ENCODE measurements at places on chromosomes 2 and 18.

DNA sequence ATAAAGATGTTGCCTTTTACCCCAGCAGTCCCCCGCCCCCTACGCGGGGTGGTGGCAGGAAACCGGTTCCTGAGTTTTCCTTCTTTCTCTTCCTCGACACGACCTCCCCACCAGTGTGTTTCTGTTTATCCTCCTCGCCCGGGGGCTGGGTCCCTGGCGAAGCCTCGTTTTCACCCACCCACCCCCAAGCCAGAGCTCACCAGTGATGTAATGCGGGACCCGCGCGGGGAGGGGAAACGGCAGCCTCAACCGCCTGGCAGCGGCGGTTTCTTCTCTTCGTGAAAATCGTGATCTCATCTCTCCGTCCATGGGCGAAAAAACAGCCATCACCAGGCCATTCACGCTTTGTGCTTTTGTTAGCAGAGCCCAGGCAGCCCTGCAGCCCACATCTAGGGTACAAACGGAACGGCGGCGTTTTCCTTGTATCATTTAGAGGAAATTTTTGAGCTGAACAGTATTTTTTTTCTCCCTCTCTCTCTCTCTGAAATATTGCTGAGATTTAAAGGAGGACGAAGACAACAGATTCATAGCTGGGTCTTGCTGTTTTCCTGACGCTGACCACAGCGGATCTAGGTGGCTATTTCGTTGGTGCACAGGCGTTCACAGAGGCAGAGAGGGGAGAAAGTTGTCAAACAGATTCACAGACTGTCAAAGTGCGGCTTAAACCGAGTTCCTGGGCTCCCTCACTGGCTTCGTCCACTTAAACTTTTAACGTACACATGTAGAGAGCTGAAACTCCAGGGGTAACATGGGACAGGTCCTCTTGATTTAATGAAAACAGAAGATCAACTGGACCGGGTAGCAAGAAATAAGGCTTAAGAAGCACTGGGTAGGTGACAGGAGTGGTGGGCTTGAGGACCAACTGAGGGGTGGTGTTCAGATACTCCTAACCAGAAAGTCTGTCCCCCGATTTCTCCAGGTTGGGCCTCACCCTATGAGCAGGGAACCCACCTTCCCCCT is 21.9 kb upstream of the PAX3 start:
- peak; percentile 32 for DNase-seq

DNA sequence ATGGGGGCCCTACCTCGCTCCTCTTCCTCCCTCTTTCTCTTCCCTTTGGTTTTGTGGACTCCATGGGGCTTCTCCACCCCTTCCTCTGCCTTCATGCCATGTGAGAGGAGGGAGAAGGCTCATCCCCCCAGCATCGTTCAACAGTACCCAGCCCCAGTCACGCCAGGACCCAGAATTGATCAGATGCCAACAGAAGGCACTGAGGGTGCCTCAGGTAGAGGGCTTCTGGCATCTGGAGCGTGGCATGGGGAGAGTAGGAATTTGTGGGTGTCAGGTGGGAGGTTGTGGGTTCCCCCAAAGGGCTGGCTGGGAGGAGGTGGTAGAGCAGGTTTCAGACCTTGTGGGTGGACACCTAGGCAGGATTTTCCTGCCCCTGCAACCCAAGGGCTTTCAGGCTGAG is 122.0 kb downstream of the TWIST2 start:
- DNase-seq = no peak

GRCh38 chr2:47234456-47234855 is 79.3 kb upstream of the STPG4 start:
- DNase-seq = no peak

DNA sequence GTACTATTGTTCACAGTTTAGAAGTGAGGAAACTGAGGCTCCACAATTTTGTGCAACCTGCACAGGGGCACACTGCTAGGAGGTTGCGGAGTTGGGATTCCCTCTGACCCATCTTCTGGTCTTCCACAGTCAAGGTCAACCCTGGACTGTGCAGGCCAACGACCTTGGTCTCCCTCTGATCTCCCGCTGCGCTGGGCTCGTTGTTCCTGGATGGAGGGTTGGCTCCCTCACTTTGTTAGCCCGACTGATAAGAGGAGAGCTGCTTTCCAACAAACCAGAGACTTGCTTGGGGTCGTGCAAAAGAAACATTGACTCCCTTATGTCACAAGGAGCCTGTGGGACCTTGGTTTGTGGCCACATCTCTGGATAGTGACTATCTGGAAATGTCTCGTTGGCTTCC is 187.6 kb downstream of the MYCN start:
- no peak for DNase-seq

DNA sequence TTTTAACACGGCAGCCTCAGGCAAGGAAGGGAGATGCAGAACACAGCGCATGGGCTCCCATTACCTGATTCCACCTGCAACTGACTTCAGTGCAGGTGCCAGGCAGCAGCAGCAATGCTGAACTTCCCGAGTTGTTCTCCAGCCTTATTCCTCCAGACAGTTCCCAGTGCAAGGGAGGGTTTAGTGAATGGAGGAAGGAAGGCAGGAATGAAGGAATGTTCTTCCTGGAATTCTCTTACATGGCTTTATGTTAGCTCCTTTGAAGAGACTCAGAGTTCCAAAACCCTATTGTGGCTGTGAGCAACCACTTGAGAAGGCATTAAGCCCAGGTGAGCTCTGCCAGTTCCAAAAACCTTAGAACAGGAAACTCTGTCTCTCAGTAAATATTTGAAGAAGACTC is 45.5 kb downstream of the SERPINB7 start:
- peak; percentile 61 for DNase-seq

- DNase-seq = no peak
Measured at GRCh38 chr18:62258616-62259015, 66.5 kb upstream of the TNFRSF11A start.

- DNase-seq = no peak
Measured at GRCh38 chr2:169189132-169189531, 119.8 kb downstream of the DHRS9 start.

- no peak for DNase-seq
Measured at GRCh38 chr2:11949732-11950523, 203.5 kb downstream of the LPIN1 start.

DNA sequence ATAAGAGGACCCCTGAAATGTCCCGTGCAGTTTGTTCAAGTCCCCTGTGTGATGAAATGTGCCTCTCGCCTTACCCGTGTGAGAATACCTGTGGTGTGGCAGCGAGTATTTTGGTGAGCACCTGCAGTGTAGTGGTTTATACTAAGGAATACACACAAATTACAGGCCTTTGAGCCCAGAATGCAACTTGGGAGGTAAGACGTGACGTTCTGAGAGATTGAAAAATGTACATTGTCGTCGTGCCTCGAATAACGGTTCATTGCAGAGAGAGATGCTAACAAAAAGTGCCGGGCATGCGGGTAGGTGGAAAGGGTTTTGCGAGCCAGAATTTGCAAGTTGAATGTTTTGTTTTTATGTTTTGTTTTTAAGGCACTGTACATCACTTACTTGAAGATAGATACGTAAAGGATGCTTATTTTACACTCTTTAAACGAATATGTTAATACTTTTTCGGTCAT is 867 bp downstream of the RBBP8 start:
- no peak for DNase-seq

GRCh38 chr2:65700720-65701119 is 268.3 kb upstream of the SPRED2 start:
- no peak for DNase-seq

- no peak for DNase-seq
Measured at GRCh38 chr2:106269591-106270291, 75.6 kb upstream of the UXS1 start.

GRCh38 chr18:53971331-53971730 is 253.1 kb downstream of the MBD2 start:
- peak; percentile 19 for DNase-seq

- peak; percentile 49 for DNase-seq
Measured at GRCh38 chr18:36633961-36634412, 194.8 kb downstream of the TPGS2 start.

DNA sequence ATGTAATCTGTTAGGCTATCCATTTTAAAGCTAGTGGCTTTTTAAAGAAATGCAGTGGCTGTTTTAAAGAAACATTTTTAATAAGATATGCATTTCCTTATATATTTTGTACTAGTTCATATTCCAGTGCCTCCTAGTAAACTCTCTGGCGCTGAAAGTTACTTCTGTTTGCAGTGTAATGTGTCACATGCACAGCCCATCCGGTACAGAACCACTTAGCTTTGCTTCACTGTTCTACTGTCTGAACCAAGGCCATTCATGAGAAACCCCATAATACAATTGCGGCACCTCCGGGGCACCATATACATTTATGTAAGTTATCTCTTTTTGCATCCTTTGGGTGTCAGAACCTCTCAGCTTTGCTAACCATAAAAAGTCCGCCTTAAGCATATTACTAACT is 114.6 kb upstream of the KCTD1 start:
- no peak for DNase-seq

- peak; percentile 35 for DNase-seq
Measured at GRCh38 chr2:56713978-56714377, 530.2 kb downstream of the CCDC85A start.

DNA sequence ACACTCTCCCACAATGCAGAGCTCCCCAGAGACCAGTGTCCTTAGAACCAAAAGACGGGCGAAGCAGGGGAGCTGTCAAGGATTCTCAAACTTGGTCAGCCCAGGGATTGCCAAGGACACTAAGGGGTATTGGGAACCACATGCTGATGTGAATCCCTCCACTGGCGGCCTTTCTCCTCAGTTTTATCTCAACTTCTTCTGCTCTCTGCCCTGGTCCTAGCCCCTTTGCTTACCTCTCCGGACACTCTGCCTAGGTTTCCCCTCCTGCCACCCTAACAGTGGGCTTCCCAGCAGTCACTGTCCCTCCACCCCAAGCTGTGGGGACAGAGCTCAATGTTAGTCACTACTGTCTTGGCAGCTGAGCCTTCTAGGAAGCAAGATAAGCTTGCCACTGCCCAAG is 61.1 kb downstream of the POLR1A start:
- no peak for DNase-seq

GRCh38 chr18:8745355-8746014 is 40.1 kb downstream of the MTCL1 start:
- peak; percentile 85 for DNase-seq

GRCh38 chr2:136255648-136256461 is 137.9 kb upstream of the CXCR4 start:
- no peak for DNase-seq

DNA sequence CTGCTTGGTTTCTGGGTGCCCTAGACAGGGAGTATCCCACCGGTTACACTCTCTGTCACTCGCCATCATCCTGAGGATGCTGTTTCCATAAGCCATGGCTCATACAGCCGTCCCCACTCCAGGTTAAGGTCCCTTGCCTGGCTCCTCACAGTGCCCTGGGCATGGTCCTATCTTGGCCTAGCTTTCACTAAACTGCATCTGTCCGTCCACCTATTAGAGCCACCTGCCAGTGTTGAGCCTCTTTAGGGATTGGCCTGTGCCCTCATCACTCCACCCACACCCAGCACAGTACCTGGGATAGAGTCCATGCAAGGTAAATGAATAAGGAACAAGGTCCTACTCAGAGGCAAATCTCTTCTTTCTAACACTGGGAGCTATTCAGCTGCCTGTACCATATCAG is 320.1 kb downstream of the GBX2 start:
- DNase-seq = no peak

DNA sequence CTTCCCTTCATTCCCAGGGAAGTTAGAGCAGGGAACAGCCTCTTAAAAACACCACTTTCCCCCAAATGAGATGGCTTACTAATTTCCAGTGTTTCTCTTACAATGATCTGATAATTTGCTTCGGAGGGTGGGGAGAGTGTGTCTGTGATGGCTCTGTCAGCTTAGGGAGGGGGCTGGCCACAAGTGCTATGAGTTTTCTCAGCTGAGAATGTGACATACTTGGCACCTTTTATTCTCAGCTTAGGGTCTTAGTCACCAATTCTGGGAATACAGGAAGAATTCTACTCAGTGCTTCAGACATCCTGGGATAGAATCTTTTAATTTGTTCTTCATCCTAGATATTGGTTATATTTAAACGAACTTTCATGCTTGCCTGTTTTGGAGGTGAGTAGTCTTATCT is 64.4 kb downstream of the AOX1 start:
- no peak for DNase-seq

- DNase-seq = peak; percentile 88
Measured at GRCh38 chr2:29123617-29124349, 8.6 kb downstream of the CLIP4 start.

- DNase-seq = no peak
Measured at GRCh38 chr2:83342860-83343329, 1116.2 kb downstream of the SUCLG1 start.

GRCh38 chr2:187470698-187471097 is 22.6 kb upstream of the CALCRL start:
- no peak for DNase-seq

- no peak for DNase-seq
Measured at GRCh38 chr2:160110674-160111239, 48.3 kb upstream of the PLA2R1 start.

DNA sequence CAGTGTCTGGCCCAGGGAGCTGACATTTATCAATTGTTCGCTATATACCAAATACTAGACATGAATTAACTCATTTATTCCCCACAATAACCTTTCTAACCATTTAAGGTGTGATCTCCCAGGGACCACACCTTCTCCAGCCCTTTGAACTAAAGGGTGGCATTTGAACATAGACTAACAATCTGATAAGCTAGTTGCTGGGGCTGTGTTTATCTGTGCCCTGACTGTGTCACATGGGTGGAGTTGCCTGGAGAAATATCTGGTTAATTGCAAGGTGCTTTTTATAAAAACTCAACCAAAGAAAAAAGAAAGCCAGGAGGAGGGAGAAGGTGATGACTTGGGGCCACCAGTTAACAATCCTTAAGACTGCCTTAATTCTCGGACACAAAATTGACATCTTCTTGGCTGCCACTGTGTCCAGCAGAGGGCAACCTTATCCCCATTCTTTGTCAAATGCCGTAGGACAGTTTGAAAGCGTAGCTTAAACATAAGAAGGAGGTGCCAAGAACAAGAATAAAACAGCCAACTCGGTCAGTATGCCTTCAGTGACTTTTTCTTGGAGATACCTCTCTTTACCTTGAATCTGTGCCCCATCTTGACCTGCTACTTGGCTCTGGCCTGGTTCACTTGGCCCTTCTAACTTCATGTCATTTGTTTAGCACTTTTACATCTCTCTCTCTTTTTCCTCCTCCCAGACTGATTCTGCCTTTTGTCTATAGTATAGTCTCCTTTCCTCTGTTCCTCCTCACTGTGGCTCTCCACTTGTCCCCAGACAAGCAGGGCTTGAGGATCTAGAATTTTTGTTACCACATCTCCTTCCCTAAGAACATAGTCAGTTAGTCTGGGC is 183.4 kb downstream of the MYO3B start:
- peak; percentile 57 for DNase-seq

GRCh38 chr2:66442516-66443185 is 7.7 kb downstream of the MEIS1 start:
- DNase-seq = no peak

DNA sequence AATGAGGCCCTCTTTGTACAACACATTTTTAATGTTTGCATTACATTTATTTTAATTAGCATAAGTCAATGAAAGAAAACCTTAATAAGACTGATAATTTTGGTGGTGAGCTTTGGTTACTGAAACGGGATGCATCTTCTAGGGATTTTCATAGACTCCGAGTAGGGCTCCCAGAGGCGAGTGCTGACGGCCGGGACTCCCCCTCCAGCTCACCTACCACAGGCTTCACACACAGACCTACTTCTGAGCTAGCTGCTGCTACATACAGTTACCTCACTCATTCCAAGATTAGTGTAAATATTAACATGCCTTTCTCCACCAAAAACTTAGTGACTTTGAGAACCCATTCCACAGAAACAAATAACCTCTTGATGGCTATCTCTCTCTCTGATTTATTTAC is 271.1 kb downstream of the GALR1 start:
- DNase-seq = no peak

GRCh38 chr18:67265464-67266245 is 250.9 kb downstream of the DSEL start:
- peak; percentile 87 for DNase-seq

- DNase-seq = no peak
Measured at GRCh38 chr2:85647823-85648526, 20.0 kb downstream of the SFTPB start.

- DNase-seq = no peak
Measured at GRCh38 chr2:234375176-234375880, 121.6 kb downstream of the ARL4C start.

All from EH (cell line).